ENCODE measurements at places on chromosomes 3 and 15.

- no peak for DNase-seq
Observed at GRCh38 chr3:14317057-14317553, 85.3 kb upstream of the SLC6A6 start.

- no peak for DNase-seq
Observed at GRCh38 chr15:38145651-38146111, 107.0 kb upstream of the SPRED1 start.

DNA sequence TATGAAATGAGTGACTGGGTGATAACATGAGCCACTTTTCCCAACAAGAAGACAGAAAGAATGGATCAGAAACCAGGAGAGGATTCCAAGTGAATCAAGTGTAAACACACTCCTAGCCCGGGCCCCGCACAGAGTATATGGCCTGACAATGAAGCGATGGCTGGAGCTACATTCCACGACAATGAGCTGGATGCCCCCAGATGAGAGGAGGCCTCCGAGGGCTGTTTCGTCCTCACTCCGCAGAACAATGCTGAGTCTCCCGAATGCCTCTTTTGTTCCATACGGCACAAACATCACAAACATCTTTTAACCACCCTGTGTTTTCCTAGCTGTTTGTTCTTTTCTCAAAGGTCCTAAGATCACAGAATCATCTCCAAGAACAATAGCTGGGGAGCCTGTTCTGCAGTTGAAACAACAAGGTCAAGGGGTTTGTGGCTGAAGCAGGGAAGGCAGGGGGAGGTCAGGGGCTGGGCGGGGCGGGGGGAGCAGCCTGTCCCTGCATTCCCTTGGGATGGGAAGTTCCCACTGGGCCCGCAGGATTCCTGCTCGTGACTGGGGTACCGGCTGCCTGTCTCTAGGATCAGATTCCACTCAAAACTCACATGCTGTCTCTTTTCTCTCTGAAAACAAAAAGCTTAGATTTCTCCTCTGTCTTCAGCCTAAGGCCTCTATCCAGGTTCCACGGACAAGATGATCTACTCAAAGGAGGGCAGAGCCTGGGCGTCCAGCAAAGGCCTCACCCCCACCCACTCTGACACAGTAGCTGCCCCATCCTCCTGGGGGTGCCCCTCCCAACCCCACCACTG is 151.3 kb downstream of the XXYLT1 start:
- no peak for DNase-seq

- no peak for DNase-seq
Observed at GRCh38 chr3:25707268-25707926, 42.7 kb upstream of the TOP2B start.

DNA sequence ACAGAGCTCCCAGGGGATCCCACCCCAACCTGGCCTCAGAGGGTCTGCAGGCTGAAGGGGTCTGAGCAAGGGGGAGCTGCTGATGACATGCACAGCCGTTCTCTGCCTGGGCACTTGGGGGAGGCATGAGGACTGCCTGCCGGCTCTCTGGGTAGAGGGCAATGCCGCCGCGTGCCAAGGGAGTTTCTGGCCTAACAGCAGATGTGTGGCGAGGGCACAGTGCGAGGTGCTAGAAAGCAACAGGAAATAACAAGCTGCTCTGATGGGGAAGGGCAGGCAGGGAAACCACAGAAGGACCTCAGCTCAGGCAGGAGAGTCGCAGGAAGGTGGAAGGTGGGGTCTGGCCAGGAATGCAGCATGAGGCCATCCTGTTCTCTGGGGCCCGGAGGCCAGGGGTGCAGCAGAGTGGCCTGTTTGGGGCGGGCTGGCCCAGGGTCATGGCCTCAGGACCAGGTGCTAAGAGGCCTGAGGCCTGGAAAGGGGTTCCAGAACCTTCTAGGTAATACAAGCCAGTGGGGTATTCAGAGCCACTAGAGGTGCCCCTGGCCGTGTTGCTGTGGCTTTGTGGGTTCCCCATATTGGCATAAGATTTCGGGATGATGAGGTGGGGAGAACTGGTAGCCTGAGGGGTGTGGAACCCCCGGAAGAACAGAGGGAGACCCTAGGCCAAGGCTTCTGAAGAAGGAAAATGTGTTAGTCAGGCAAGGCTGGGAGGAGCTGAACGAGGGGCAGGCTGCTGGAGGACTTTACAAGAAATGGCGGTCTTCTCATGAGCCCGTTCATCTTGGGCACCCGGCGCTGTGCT is 41.2 kb downstream of the RGMA start:
- DNase-seq: no peak

DNA sequence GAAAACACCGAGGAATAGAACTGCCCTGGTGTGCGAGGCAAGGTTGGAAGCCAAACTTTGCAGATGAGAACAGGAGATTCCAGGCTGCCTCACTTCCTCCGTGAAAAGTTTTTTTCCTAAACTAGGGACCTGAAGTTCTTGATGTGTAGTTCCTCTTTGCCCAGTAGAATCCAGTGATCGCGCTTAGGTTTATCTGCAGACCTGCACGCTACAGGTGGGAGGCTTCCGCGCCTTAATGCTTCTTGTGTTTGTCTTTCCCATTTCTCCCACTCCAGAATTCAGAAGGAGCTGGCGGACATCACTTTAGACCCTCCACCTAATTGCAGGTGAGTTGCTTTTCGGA is 5.4 kb downstream of the UBE2E1 start:
- DNase-seq: peak; percentile 58
